NCI-H1048 (cell line): ENCODE measurements at places on chromosomes 1 and 21.
A peak's percentile ranks its signal among the peaks of the same experiment; 100 is the strongest.

GRCh38 chr1:197319631-197320030, 51.6 kb downstream of the CRB1 start:
- DNase-seq = no peak

DNA sequence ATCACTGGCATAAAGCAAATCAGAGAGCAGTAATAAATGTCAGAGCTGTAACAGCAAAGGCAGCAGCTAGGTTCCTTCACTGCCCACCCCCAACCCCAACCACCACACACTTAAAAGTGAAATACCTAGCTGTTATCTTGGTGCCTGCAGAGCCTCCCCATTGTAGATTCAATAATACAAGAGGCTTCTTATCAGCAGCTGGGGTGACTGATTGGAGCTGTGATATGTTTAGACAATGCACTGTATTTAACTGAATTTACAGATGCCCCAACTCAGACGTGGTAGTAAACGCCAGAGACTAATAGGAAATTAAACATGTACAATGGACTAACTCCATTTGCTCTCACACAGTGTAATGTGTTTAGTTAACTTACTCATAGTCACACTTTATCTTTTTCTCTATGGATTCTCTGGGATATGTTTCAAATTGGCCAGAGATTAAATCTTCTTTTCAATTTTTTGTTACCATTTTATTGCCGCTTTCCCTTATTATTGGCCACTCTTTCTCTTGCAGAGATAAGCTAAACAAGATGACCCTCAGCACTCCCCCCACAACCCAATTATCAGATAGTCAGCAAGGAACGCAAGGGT, 117.1 kb downstream of the ESRRG start:
- DNase-seq = no peak

- peak; percentile 69 for DNase-seq
Observed at GRCh38 chr1:224929335-224930237, at the start of gene DNAH14. DNAH14 (plus strand) TSS chr1:224929675; CDS start chr1:224952703, 23,028 bp downstream.

- DNase-seq = no peak
Observed at GRCh38 chr1:90561911-90562310, 155.2 kb downstream of the BARHL2 start.

- DNase-seq = no peak
Observed at GRCh38 chr1:234170622-234171021, 202.6 kb upstream of the COA6 start.

DNA sequence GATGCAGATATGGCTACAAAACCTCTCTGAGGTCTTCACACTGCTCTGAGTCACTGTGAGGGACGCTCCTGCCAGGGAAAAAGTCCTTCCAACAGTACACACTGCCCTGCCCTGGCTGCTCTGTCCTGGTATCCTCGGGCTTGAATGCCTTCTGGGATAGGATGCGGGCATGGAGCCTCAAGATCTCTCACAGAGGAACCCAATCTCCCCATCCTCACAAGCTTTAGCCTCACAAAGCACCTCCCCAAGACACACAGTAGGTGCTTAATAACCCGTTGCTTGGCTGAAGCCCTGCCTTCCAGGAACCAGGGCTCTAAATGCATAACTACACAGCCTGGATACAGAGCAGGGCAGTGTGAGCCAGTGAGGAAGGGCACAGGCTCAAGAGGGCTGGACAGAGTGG, 9.2 kb downstream of the RAP1GAP start:
- no peak for DNase-seq
